Upper lobe of right lung (tissue), 1 donor: ENCODE measurements at places on chromosomes 11 and 22. TPM values are rescaled to one million over a fixed set of nuclear protein-coding genes. Genes with fewer than 3 reads are reported as not detected.

GRCh38 chr11:75597636-75598035 is 35.6 kb downstream of the SERPINH1 start:
- H3K4me3 ChIP-seq, result no peak overlapping the region
- DNase-seq, result no peak
- H3K27ac ChIP-seq, result no peak overlapping the region
- no peaks in the 10 kb centered on the region for H3K4me1 ChIP-seq
- H3K36me3 ChIP-seq, result no peaks in the 10 kb centered on the region
- H3K27me3 ChIP-seq, result no peaks in the 10 kb centered on the region

The CLCF1 gene
- 4.0 TPM for total RNA-seq

- peaks cover 12% of the 10 kb centered on the region for H3K4me1 ChIP-seq
- H3K4me3 ChIP-seq, result no peak overlapping the region
- no peak for DNase-seq
- no peaks in the 10 kb centered on the region for H3K27me3 ChIP-seq
- no peak overlapping the region for H3K27ac ChIP-seq
These were observed 8.7 kb downstream of the PRDM11 start for GRCh38 chr11:45155058-45155551.

DNA sequence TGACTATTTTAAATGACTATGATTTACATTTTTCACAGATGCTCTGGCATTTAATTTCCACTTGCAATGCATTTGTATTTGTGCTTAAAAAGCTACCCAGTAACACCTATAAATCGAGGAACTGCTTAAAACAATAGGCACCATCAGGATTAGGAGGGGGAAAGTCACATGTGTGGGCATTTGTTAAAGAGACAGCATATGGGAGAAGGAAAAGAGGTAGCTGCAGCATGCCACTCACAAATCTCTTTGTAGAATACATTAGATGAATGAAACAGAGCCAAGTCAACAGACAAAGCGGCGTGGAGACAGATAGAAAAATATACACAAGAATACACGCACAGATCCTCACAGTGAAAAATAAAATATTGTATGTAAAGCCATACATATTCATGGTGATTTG is 228.0 kb downstream of the CADM1 start:
- no peak overlapping the region for H3K4me3 ChIP-seq
- no peak for DNase-seq
- no peak overlapping the region for H3K27ac ChIP-seq
- H3K27me3 ChIP-seq, result no peaks in the 10 kb centered on the region
- H3K36me3 ChIP-seq, result no peaks in the 10 kb centered on the region

The MN1 gene
- total RNA-seq, result 4.0 TPM

The TBX10 gene
- total RNA-seq, result not detected

DNA sequence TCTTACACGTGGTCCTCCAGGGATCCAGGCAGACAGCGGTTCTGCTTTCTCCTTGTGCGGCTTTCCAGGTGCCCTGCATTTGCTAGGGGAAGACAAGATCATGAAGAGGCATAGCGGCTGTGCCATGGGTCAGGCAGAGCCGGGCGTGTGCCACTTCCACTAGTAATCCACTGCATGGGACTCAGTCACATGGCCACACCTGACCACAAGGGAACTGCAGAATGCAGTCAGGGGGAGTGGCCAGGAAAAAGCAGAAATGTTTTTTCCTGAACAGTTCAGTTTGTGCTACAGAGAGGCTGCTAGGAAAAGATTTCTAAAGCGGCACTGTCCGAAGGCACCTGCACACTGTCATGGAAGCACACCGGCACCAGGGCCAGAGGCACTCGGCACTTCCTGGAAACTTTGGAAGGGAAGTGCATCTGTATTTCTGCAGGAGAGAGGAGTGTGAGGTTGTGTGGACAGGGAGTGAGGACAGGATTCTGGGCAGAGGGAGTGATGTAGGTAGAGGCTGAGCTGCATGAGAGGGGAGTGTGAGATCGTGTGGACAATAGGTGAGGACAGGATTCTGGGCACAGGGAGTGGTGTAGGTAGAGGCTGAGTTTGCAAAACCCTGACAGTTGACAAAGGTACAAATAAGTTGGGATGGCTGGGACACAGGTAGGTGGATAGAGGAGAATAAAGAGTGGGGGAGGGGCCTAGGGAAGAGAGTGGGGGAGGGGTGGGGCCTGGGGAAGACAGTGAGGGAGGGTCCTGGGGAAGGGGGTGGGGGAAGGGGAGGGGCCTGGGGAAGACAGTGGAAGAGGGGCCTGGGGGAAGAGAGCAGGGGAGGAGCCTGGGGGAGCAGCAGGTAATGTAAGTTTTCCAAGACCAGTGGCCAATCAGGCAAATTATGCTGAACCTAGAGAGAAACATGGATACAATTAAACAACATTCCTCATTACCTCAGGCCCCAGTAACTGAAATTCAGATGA is 1436.3 kb downstream of the TBC1D22A start:
- H3K36me3 ChIP-seq, result no peaks in the 10 kb centered on the region
- H3K27ac ChIP-seq, result no peak overlapping the region
- no peaks in the 10 kb centered on the region for H3K4me1 ChIP-seq
- peaks cover 3% of the 10 kb centered on the region for H3K27me3 ChIP-seq
